ENCODE measurements at places on chromosomes 4 and X. TPM values are rescaled to one million over a fixed set of nuclear protein-coding genes. Genes with fewer than 3 reads are reported as not detected.

DNA sequence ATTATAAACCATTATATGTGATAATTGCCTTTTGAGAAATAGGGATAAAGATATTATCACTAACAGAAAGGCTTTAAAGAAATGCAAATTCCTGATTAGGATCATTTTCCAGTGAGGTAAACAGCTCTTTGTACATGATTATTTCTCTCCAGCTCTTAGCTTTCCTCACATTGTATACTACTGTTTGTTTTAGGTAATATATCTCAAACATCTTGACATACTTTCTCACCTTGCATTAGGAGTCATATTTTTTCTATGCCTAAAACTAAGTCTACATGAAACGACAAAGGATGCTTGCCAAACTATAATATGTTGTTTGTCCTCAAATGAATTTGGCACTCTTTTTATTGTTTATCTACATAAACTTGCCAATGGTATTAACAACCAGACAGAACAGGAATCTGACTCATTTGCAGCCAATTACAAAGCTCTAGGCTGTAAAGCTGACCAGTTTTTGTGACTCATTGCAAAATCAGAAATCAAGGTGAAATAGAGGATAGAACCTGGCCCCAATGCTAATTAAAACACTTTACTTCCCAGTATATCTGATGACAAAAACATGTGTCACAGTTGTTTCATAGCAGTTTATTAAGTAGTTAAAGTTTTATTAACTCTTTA, 107.0 kb downstream of the IQCM start:
- H3K4me3 ChIP-seq: no peak overlapping the region
- no peaks in the 10 kb centered on the region for H3K27me3 ChIP-seq
- H3K36me3 ChIP-seq: no peaks in the 10 kb centered on the region
- DNase-seq: no peak
- H3K4me1 ChIP-seq: no peaks in the 10 kb centered on the region

DNA sequence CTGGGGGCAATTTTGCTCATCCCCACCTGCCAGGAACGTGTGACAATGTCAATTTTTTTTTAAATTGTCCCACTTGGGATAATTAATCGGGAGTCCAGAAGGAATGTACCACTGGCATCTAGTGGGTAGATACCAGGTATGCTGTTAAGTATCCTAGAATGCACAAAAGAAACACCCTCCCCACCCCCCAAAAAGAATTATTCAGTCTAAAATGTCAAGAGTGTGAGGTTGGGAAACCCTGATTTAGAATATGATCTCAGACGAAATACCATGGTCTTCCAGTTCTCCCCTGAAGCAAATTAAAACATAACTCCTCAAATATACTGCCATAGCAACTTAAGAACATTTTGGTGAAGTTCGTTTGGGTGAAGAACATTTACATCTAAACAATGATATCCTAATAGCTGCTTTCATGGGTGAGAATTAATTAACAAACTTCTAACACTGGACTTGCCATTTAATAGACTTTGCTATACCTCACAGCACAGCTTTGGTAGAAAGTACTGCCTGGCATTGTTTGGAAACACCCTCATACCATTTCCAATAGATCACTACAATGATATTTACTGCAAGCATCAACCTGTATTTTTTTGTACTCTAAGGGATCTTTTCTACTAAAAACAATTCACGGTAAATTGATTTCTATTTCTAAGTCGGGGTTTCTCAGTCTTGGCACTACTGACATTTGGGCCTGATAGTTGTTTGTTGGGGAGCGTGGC, 36.5 kb downstream of the SH3RF1 start:
- peaks cover 20% of the 10 kb centered on the region for H3K4me1 ChIP-seq
- H3K27ac ChIP-seq: peak overlapping the region; percentile 20

DNA sequence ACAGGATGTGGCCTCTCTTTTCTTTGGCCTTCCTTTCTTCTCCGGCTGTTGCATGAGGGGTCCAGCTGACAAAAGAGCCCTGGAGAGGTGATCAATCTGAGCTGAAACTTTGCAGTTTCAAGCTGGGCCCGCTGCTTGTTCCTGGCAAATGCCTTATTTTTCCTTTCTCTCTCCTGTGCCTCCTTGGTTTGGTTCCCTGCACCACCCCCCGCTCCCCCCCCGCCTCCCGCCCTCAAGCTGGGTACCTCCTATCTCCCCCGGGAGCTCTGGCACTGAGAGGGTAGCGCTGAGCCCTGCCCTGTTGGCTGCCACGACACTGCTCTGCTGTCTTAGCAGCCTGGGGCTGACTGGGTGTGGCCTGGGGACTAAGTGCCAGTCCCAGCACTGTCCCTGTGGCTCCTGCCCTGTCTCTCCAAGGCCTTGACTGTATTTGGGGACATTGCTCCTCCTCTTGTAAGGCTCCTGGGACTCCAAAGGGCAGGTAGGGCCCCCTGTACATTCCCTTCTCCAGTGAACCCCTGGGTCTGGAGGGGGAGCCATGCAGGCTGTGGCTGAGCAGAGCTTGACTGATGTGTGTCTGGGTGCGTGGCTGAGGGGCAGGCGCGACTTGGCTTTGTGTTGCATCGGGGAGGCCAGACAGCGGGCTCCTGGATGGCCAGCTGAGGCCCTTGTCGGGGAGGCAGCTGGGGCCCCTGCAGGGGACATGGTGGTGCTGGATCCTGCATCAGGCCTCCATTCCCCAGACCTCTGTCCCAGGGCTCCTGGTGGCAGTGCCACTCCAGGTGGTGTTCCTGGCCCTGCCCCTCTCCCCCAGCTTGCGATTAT, 1.1 kb downstream of the PLXNA3 start:
- peaks cover 4% of the 10 kb centered on the region for H3K4me1 ChIP-seq
- peak overlapping the region; percentile 87 for H3K27ac ChIP-seq
- no peaks in the 10 kb centered on the region for H3K36me3 ChIP-seq
- H3K4me3 ChIP-seq: peak overlapping the region; percentile 86
- H3K27me3 ChIP-seq: peaks cover 10% of the 10 kb centered on the region
- peak; percentile 46 for DNase-seq

DNA sequence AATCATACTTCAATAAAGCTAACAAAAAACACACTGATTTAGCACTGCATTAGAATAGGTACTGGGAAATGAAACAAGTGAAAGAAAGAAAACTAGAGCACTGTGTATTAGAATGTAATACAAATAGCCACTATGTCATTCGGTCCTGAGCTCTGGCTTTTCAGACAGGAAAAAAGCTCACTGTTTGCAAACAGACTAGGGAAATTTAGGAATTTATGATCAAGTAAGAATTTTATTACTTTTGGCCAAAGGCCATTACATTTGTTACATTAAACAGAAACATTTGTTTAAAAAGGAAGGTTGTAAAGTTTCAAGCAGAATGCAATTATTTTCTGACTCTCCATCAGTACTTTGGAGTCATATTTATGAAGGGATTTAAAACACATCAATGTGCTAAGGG, 68.7 kb downstream of the KLHL8 start:
- H3K36me3 ChIP-seq: no peaks in the 10 kb centered on the region
- no peak overlapping the region for H3K27ac ChIP-seq
- H3K4me1 ChIP-seq: peaks cover 8% of the 10 kb centered on the region
- no peaks in the 10 kb centered on the region for H3K27me3 ChIP-seq
- H3K4me3 ChIP-seq: no peak overlapping the region

Gene MAGEB1
- total RNA-seq: not detected
